ENCODE measurements at places on chromosomes 6 and 20.
A peak's percentile ranks its signal among the peaks of the same experiment; 100 is the strongest.

GRCh38 chr6:51514748-51515402, 572.5 kb downstream of the PKHD1 start:
- DNase-seq = no peak

- DNase-seq = peak; percentile 83
These were observed 175.4 kb downstream of the IBTK start for GRCh38 chr6:82072121-82072521.

GRCh38 chr6:170088582-170088955, 202.3 kb downstream of the DLL1 start:
- no peak for DNase-seq

DNA sequence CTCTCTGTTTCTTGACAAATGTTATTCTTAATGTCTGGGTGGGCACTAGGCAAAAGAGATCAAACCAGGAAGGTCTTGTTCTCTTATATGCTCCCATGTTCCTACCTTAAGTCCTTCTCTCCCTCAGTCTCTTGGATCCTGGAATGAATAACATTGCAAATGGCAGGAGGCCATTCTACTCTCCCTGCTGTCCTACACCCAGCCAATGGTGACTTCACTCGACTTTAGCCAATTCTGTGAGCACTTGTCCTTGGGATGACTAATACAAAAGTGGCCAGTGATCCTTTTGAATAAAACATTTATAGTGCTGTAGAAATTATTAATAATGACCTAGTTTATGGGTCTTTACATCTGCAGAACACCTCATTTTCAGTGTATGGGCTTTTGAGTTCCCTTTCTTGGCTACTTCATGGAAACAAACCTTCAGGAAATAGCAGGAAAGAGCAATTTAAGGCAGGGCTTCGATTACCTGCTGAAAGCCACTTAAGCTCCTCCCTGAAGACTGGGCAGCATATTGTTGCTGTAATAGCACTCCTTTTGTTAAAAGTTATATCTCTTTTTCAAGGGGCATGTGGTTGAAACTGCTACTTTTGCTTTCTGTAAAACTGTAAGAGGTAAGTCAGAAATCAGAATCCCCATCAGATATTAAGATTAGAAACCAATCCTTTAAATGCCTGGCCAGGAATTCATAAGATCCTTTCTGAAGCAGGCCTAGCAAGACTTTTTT, 10.5 kb downstream of the OTOR start:
- no peak for DNase-seq

DNA sequence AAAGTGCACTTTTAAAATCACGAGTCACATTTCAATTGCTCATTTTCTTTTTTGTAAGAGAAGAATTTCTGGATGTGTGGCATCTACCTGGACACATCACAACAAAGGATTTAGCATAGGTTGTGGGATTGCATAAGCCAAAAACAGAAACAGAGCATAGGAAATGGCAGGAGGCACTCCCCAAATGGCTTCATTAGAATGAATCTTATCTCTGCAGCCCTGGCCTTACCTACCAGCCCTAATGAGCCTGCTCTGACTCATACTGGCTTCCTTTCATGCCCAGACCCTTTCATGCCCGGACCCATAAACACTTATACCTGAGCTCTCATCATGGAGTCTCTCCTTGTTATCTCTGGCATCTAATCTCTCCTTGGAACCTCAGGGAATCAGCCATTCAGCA, 23.9 kb upstream of the SPTLC3 start:
- DNase-seq = no peak

DNA sequence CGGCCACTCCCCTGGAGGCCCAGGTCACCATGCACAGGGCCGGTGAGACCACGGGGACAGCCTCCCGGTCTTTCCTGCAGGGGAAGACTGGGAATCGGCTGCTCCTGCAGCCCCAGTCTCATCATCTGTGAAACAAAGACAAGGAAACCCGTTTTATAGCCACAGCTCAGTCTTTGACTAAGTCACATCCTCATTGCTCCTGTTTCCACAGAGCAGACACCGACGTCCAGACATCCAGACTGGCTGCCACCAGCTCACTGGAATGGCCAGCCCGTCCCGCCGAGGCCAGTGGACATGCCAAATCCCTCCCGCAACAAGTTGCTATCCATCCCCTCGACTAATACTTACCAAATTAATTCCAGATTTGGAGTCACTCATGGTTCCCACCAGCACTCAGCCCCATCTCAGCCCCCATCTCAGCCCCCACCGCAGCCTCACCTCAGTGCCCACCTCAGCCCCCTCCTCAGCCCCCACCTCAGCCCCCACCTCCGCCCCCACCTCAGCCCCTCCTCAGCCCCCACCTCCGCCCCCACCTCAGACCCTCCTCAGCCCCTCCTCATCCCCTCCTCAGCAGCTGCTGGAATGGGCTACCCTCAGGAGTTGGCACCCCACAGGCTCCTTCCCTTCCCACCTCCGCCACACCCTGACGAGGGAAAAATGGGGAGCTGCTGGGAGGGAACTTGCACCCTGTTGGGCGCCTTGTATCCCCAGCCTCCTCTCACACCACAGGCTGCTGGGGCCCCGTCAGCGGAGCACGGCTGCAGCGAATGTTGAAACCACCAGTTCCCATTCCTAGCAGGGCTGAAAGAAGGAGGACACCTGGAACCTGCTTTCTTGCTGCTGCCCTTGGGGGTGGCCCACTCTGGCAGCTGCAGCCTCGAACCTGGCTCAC, 48.7 kb downstream of the YTHDF1 start:
- DNase-seq = no peak

GRCh38 chr6:13142611-13143010, 185.7 kb downstream of the TBC1D7 start:
- no peak for DNase-seq
